ENCODE measurements at places on chromosomes 3 and 15.

DNA sequence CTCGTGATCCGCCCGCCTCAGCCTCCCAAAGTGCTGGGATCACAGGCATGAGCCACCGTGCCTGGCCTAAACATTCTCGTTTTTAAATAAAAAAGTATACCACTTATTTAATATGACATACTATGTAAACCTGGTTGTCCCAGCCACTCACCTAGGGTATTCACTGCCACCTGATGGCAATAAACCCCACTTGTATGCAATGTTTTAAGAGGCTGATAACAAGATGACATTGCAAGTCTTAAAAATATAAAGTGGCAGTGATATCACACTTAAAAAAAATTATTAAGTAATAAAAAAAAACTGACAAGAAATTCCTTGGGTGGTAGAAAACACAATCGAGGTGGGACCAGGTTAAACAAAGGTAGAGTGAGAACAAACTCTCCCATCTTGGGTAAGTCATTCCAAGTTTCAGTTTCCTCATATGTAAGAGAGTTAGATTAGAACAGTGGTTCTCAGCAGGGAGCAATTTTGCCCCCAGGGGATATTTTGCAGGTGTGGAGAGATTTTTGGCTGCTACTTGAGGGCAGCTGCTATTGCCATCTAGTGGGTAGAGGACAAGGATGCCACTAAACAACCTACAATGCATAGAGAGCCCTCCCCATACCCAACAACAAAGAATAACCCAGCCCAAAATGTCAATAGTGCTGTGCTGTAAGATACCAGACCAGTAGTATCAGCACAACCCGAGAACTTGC lies 14.5 kb downstream of the ARF4 start:
- no peak for DNase-seq

GRCh38 chr3:95655363-95655986 lies 1158.9 kb upstream of the EPHA6 start:
- DNase-seq = no peak

GRCh38 chr15:69465253-69465652 lies 12.6 kb downstream of the RPLP1 start:
- DNase-seq = no peak

GRCh38 chr3:29373131-29373680 lies 92.3 kb downstream of the RBMS3 start:
- no peak for DNase-seq
